ENCODE measurements at places on chromosomes 4 and X.

DNA sequence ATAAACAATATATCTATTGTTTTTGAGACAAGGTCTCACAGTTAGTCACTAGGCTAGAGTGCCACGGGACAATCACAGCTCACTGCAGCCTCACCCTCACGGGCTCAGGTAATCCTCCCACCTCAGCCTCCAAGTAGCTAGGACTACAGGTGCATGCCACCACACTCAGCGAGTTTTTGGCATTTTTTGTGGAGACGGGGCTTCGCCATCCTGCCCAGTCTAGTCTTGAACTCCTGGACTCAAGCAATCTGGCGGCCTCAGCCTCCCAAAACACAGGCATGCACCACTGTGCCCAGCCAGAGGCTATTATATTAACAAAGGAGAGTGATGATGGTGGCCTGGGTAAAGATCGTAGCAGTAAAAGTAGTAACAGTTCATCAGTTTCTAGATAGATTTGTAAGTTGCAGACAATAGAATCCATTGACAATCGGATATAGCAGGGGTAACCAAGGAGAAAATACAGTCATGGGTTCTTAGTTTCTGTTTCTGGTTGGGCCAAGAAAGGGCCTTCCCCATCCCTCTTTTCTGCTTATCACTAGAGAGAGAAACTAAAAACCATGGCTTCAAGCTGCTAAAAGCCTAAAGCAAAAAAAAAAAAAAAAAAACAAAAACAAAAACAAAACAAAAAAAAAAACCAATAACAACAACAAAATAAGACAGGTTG, 60.6 kb downstream of the ANXA10 start:
- no peak for DNase-seq

DNA sequence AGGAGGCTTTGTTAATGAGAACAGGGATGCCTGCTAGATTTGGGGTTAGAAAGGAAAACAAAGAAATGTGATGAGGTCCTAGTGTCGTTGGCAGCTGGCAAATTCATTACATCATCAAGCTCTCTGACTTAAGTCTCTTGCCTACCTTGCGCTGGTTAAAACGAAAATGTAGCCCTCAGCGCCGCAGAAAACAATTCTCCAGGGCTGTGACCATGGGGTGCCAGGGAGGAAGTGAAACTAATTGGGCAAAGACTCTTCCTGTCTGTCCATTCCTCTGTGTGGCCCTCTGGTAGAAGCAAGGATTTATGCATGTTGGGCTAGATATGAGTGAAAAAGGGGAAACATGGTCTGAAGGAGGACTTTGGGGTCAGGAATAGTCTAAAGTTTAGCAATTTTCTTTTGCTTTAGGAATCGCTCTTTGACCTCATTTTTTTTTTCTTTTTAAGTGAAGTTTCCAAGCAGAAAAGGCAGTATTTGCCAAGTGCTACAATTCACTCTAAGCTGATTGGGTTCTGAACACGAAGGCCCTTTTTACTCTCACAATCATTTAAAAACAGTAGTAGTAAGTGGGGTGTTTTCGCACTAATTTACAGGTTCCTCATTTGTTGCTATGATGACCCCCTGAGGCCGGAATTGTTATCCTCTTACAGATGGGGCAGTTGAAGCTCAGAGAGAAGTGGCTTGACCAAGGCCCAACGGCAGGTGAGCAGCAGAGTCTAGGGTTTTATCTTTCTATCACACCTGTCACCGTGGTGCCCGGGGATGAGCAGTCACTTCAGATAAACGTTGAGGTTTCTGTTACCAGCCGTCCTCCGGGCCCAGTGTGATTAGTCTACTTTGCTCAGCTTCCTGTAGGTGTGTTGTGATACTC, 27.3 kb upstream of the CHRNA9 start:
- DNase-seq = peak; percentile 88

DNA sequence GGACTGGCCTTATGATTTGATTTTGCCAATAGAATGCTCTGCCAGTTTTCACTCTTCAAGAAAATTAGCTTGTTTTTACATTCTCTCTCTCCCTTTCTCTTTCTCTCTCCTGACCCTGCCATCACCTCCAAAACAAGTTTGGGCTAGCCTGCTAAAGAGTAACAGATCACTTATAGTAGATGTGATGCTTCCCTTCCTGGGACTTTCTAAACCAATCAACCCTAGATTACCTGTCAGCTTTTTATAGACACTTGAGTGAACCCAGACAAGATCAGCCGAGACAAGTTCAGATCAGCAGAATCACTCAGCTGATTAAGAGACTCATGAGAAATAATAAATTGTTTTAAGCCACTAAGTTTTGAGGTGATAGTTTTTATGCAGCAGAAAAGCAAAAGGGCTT, 521.2 kb downstream of the ANKRD50 start:
- no peak for DNase-seq

- no peak for DNase-seq
Observed at GRCh38 chr4:15888515-15888914, 50.0 kb downstream of the FGFBP1 start.

DNA sequence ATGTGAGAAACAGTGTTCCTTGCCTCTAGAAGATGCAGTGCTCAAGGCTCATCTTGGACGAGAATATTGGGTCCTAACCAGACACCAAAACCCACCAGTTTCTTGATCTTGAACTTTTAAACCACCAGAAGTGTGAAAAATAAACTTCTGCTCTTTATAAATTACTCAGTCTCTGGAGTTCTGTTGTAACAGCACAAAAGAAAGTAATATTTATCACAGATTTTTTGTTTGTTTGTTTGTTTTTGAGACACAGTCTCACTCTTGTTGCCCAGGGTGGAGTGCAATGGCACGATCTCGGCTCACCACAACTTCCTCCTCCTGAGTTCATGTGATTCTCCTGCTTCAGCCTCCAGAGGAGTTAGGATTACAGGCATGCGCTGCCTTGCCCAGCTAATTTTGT, 371.1 kb upstream of the NDST4 start:
- DNase-seq = peak; percentile 15

DNA sequence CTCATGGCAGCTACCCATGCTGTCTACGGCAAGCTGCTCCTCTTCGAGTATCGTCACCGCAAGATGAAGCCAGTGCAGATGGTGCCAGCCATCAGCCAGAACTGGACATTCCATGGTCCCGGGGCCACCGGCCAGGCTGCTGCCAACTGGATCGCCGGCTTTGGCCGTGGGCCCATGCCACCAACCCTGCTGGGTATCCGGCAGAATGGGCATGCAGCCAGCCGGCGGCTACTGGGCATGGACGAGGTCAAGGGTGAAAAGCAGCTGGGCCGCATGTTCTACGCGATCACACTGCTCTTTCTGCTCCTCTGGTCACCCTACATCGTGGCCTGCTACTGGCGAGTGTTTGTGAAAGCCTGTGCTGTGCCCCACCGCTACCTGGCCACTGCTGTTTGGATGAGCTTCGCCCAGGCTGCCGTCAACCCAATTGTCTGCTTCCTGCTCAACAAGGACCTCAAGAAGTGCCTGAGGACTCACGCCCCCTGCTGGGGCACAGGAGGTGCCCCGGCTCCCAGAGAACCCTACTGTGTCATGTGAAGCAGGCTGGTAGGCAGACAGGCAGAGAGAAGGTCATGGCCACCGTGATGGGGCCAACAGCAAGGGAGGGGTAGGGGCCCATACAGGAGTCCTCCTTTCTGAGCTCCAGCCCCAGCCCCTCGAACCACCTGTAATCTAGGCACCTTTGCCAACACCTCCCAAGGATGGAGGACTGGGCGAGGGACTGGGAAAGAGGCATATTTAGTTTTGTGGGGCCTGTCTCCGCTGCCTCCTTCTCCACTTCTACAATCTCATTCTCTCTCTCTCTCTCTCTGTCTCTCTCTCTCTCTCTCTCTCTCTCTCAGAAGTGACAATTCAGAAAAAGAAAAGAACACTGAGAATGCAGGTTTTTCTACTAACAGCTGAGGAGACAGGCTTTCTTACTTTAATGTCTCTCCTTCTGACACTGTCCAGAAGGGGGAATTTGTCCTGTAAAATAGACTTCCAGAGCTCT, 4.7 kb upstream of the TSPYL2 start:
- DNase-seq = no peak

- no peak for DNase-seq
Observed at GRCh38 chrX:10851809-10852208, 231.4 kb upstream of the MID1 start.

- no peak for DNase-seq
Observed at GRCh38 chrX:103878466-103879122, 46.5 kb upstream of the RAB9B start.

GRCh38 chrX:115058276-115058675, 40.9 kb upstream of the IL13RA2 start:
- DNase-seq = no peak

DNA sequence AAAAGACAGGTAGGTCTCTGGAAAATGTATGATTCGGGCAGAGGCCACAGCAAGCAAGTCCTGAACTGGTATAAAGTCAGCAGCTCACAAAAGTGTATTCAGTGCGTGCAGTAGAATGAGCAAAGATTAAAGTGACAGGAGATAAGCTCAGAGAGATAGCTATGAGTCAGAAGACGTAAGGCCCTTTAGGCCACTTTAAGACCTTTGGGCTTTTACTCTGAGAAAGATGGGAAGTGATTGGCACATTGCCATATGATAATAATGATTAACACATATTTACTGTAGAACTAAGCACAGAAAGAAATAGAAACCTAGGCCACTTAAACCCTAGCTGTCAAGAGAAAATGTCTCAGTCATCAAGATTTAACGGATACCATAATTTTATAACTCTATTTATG, 51.7 kb downstream of the TBCK start:
- no peak for DNase-seq

DNA sequence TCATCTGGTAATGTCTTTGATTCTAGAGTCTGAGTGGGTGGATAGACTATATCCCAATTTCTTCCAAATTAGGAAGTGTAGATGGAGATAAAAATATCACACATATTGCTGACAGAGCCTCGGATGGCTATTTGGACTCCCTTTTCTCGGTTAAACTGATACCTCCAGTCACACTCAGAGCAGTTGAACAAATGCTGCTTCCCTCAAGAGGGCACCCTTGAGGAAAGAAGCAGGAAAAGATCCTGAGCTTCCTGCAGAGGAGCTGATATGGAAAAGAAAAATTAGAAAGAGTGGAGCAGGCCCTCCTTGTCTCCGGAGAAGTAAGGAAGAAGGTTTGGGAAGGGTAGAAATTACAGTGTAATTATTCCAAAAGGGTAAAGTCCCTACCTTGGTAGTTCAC, 96.2 kb upstream of the CCSER1 start:
- no peak for DNase-seq

- DNase-seq = no peak
Observed at GRCh38 chr4:107823870-107824349, 822 bp upstream of the SGMS2 start.

DNA sequence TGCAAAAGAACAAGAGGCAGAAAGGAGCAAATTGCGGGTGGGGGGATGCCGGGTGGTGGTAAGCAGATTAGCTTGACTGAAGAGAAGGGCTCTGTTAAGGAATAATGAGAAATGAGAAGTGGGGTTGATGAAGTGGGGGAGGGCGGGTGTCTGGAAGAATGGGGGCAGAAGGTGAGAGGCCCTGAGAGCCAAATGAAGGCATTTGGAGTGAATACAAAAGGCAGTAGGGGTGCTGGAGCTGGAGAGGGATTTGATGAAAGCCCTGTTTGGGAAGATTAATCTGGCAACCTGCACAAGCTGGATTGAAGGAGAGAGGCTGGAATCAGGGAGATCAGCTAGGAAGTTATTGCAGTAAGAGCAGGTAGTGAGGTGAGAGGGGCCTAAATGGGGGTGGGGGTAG, 82.1 kb downstream of the GUCY2F start:
- DNase-seq = no peak

DNA sequence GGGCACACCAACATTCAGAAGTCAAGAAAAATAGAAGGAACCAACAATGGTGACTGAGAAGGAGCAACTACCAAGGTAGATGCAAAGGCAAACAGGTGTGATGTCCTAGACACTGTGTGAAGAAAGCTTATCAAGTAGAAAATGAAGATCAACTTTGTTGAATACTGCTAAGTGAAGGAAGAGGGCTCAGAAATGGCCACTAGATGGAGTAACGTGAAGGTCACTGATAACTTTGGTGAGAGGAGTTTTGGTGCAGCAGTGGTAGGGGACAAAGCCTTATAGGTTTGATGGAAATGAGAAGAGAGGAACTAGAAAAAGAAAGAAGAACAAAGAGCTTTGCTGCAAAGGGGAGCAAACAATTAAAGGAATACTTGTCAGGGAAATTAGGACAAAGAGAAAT, 23.5 kb downstream of the OTC start:
- DNase-seq = peak; percentile 41

GRCh38 chr4:16866974-16867373, 31.5 kb downstream of the LDB2 start:
- no peak for DNase-seq

- DNase-seq = no peak
Observed at GRCh38 chr4:159267869-159268285, 165.0 kb downstream of the RAPGEF2 start.

- DNase-seq = no peak
Observed at GRCh38 chr4:48641401-48641800, 138.7 kb downstream of the FRYL start.

GRCh38 chr4:186149872-186150271, 41.5 kb upstream of the CYP4V2 start:
- peak; percentile 52 for DNase-seq

- no peak for DNase-seq
Observed at GRCh38 chr4:181701214-181701613, 542.0 kb upstream of the TENM3 start.

DNA sequence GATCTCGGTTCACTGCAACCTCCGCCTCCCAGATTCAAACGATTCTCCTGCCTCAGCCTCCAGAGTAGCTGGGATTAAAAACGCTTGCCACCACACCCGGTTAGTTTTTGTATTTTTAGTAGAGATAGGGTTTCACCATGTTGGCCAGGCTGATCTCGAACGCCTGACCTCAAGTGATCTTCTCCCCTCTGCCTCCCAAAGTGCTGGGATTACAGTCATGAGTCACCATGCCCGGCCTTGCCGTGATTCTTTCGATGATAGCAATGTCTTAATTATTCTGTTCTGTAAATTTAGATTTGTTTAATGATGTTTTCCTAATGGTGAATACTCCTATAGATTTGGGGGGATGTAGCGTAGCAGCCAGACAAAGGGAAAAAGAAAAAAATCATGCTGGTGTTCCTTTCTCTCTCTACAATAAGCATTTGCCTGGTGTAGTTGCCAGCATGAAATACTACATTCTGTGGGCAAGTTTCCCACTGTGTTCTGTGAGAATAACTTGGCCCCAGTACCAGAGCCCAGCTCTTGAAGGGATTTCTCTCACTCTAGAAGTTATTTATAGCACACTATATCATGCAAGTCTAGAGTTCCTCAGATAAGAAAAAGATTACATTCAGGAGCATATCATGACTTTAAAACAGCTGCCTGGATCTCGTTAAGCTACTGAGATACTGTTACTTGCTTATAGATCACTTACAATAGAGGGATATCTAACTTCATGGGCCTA, 15.4 kb downstream of the NIPAL1 start:
- DNase-seq = no peak

All from KBM-7 (cell line).